Ovary (tissue), 10 donors: ENCODE measurements at places on chromosomes 13 and 19. TPM values are rescaled to one million over a fixed set of nuclear protein-coding genes. Genes with fewer than 3 reads are reported as not detected.

FARSA gene
- 25.1 TPM for polyA plus RNA-seq

NLRP11 gene
- 0.51 TPM for polyA plus RNA-seq

CYP4F8 gene
- not detected for polyA plus RNA-seq

CYP4F2 gene
- not detected for polyA plus RNA-seq

DIAPH3 gene
- 0.42 TPM for polyA plus RNA-seq

PTGER1 gene
- polyA plus RNA-seq = not detected

KIR2DL3 gene
- polyA plus RNA-seq = 0.45 TPM

TEX26 gene
- polyA plus RNA-seq = 0.45 TPM

LILRA1 gene
- 1.7 TPM for polyA plus RNA-seq

TUBB4A gene
- 47.1 TPM for polyA plus RNA-seq

ZNF414 gene
- 0.62 TPM for polyA plus RNA-seq

WASF3 gene
- 11.5 TPM for polyA plus RNA-seq

PGLYRP1 gene
- not detected for polyA plus RNA-seq

SULT2B1 gene
- not detected for polyA plus RNA-seq

ZNF626 gene
- 15.6 TPM for polyA plus RNA-seq

ZNF547 gene
- polyA plus RNA-seq = 2.9 TPM

PRSS57 gene
- polyA plus RNA-seq = 0.07 TPM

ZNF439 gene
- 7.2 TPM for polyA plus RNA-seq

RNF225 gene
- not detected for polyA plus RNA-seq

LGALS7B gene
- not detected for polyA plus RNA-seq

SUGT1 gene
- 20.0 TPM for polyA plus RNA-seq

SERP2 gene
- 13.4 TPM for polyA plus RNA-seq

PTPRH gene
- polyA plus RNA-seq = 4.6 TPM

ZNF528 gene
- polyA plus RNA-seq = 29.0 TPM

SYNGR4 gene
- not detected for polyA plus RNA-seq

ZNF442 gene
- 4.3 TPM for polyA plus RNA-seq

FPR3 gene
- 1.9 TPM for polyA plus RNA-seq

KLK4 gene
- polyA plus RNA-seq = not detected

PDE4A gene
- 2.6 TPM for polyA plus RNA-seq

PLIN5 gene
- 8.8 TPM for polyA plus RNA-seq

KLF1 gene
- polyA plus RNA-seq = not detected

PLPP2 gene
- polyA plus RNA-seq = 3.1 TPM

ADAMTSL5 gene
- polyA plus RNA-seq = 0.19 TPM

MADCAM1 gene
- not detected for polyA plus RNA-seq

ACER1 gene
- 0.35 TPM for polyA plus RNA-seq

CNN1 gene
- 725 TPM for polyA plus RNA-seq

DAND5 gene
- polyA plus RNA-seq = not detected

CGB8 gene
- not detected for polyA plus RNA-seq

UGGT2 gene
- 7.7 TPM for polyA plus RNA-seq

GYS1 gene
- 17.0 TPM for polyA plus RNA-seq

SIGLECL1 gene
- not detected for polyA plus RNA-seq

LILRA6 gene
- 1.7 TPM for polyA plus RNA-seq

SCEL gene
- polyA plus RNA-seq = 0.04 TPM

TNFSF9 gene
- polyA plus RNA-seq = 0.17 TPM

LILRA2 gene
- polyA plus RNA-seq = 3.7 TPM

KIR2DL1 gene
- 0.12 TPM for polyA plus RNA-seq

DIRAS1 gene
- polyA plus RNA-seq = 5.2 TPM

FBN3 gene
- polyA plus RNA-seq = 0.21 TPM

FSD1 gene
- polyA plus RNA-seq = not detected

ZNF613 gene
- 7.0 TPM for polyA plus RNA-seq
